D341Med (cell line): ENCODE measurements at places on chromosomes 12 and 14.

DNA sequence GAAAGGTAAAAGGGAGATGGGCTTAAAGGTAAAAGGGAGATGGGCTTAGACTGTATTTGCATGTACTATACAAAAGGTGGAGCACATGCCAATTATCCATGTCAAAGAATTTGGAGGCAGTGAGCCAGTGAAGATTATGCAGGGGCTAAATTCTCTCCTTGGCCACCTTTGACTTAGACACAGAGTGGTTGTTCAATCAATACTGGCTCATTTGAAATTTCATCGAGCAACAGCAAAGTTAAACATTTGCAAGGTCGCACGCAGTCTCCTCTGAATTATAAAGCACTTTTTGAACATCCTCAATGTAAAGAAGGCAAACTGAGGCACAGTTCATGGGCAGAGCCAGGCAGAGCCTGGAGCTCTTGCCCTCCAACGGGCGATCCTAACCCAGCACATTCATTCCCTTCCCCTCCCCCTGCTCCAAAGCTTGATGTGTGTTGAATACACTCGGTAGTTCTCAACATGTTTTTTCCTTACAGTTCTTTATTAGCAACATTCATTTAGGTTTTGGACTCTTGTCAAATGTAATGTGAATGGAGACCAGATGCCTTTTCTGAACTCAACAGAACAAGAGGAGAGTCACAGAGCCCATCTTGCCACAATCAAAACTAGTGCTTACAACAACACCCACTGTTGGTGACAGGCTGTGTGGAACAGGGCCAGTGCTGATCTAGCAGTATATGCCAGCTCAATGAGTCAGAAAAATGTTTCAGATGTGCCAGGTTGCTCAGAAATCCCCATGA is 169.7 kb upstream of the G2E3 start:
- DNase-seq, result no peak

- peak; percentile 73 for DNase-seq
These were observed 10.0 kb downstream of the TUBA1B start for GRCh38 chr12:49121047-49121696.

GRCh38 chr14:90159146-90159545 is 97.2 kb upstream of the PSMC1 start:
- no peak for DNase-seq

DNA sequence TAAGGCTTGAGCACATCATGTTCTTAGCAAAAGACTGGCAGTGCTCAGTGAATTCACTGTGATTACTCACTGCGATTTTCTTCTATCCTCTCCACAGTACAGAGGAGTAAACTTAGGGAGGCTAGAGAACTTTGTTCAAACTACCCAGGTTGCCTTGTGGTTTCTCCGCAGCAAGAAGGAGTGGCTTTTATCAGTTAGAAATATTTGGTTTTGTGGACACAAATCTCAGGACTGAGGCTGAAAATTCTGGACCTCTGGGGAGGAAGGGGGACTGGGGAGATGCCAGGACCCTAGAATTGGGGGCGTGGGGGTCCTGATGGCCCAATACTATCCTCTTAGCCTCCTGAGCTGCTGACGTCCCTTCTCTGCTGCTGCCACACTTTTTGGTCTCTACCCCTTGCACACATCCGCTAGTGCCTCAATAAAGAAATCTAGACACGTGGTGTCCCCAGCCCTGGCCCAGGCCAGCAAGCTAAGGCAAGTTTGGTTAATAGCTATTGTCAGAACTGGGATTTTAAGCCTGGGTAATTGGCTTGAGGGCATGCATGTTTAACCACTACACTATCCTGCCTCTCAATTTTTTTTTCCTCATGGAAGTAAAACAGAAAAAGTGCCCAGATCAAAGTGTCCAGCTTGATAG is 842 bp downstream of the OAS2 start:
- DNase-seq, result no peak

DNA sequence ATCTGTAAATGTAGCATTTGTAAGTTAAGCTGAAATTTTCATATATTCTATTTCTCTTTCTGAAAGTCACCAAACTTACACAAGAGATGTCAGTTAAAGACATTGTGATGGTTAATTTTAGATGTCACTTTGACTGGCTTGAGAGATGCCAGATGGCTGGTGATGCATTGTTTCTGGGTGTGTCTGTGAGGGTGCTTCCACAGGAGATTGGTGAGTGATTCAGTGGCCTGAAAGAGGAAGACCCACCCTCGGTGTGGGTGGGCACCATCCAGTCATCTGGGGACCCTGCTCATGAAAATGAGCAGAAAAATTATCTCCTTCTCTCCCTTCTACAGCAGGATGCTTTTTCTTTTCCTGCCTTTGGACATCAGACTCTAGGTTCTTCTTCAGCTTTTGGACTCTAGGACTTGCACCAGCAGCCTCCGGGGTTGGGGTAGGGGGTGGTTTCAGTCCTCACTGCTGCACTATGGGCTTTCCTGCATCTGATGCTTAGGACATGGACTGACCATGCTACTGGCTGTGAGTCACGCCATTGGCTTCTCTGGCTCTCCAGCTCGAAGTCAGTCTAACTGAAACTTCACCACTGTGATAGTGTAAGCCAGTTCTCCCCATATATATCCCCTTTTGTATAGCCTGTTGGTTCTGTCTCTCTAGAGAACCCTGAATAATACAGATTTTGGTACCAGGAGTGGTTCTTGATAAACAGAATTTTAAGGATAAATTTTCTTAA is 20.9 kb downstream of the PDE6H start:
- DNase-seq, result no peak

DNA sequence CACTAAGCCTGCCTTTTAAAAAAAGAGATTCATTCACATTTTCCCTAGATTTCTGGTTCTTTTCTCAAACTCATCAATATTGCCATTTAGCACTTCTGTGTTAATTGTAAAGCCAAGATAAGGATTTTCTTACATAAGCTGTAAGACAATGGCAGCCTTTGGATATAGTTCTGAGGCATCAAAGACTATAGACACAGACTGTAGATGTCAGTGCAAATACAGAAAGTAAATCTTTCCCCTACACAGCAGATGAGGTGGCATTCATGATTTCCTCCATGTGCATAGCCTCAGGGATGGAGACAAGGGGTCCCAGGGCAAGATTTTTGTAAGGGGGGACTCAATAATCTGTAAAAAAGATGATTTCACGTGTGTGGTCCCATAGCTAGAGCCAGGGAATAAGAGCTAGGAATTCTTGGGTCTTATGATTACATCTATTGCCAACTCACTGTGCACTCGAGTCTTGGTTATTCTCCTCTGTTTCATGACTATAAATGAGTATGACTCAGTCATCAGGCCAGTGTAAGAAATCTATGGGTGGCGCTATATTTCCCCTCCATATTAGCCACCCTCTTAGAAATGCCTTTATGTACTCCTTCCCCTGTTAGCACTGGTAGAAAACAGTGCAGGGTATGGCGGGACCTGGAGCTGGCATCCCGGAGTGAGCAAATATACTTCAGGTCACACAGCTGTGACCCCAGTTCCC is 207.5 kb downstream of the EXOC5 start:
- no peak for DNase-seq

- DNase-seq, result no peak
These were observed 36.6 kb downstream of the RTL1 start for GRCh38 chr14:100866666-100867630.

DNA sequence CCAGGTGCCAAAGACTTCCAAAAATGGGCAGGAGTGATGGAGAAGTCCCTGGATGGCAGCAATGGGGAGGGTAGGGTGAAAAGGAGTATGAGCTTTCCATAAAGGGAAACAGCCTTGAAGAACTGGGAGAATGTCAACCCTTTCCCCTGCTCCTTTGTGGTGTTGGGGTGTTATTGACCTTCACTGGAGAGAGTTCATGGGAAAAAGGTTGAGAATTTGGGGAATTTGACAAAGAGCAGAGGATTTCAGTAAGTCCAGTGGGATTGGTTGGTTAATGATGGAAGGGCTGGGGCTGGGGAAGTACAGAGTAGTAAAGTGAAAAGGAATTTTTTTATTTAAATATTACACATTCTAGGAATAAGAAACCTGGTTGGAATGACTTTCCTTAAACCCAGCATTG is 116.6 kb downstream of the ERC1 start:
- no peak for DNase-seq

DNA sequence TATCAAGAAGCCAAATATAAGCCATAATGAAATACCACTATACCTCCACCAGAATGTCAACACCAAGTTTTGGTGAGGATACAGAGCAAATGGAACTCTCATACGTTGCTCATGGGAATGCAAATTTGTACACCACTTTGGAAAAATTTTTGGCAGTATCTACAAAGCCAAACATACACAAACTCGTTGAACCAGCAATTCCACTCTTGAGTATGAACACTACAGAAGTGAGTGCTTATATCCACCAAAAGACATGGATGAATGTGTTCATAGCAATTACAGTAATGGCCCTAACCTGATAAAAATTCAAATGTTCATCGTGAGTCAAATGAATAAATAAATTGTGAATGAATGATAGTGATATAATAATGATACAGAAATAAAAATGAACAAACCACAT is 24.8 kb downstream of the C12orf71 start:
- DNase-seq, result no peak

- DNase-seq, result no peak
These were observed 181.2 kb downstream of the PELI2 start for GRCh38 chr14:56299306-56299984.

DNA sequence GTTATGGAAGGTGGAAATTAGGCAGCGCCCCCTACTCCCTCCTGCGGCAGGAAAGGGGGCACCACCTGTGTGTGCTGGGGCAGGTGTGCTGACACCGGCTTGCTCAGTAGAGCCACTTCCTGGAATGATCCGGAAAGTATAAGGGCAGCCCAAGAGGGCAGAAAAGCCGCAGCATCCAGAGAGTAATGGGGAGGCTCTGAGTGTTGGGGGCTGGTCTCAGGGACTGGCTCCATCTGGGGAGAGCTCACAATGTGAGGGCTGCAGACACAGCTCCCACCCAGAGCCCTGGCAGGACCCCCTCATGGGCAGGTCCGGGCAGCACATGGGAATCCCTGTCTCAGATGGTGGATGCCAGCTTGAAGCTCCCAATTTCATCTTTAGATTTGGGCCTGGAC is 187.6 kb upstream of the C14orf180 start:
- DNase-seq, result no peak

DNA sequence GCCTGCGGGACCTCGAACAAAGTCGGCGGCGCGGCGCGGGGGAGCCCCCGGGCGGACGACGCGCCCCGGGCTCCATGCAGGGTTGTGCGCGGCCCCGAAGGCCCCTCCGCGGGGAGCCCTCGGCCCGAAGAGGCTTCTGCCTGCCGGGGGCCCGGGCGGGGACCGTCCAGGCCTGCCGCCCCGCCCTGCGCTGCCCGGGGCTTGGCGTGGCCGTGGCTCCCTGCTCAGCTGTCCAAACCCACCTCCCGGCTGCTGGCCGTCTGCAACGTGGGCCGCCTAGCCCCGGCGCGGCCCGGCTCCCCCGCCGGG is 670 bp downstream of the DYRK2 start:
- DNase-seq, result no peak

GRCh38 chr12:5428332-5429221 is 3.3 kb upstream of the NTF3 start:
- peak; percentile 55 for DNase-seq

- DNase-seq, result no peak
These were observed 9.6 kb downstream of the ACADS start for GRCh38 chr12:120735181-120735580.

- DNase-seq, result peak; percentile 20
These were observed 398.5 kb downstream of the MDGA2 start for GRCh38 chr14:47276931-47277330.

GRCh38 chr12:1929241-1929984 is 11.0 kb upstream of the CACNA2D4 start:
- no peak for DNase-seq

- no peak for DNase-seq
These were observed 127.4 kb upstream of the ARHGAP5 start for GRCh38 chr14:31949709-31950108.

DNA sequence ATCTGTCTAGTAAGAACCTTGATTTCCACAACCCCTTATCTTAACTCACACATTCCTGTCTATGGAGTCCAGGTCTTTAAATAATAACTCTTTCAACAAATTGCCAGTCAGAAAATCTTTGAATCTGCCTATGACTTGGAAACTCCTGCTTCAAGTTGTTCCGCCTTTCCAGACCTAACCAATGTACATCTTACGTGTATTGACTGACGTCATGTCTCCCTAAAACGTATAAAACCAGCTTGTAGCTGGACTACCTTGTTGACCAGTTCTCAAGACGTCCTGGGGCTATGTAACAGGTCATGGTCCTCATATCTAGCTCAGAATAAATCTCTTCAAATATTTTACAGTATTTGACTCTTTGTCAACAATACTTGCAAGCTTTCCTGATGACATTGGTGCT is 337.0 kb downstream of the TMEM132D start:
- DNase-seq, result no peak

GRCh38 chr12:132601171-132601883 is 9.1 kb downstream of the LRCOL1 start:
- DNase-seq, result no peak

- no peak for DNase-seq
These were observed 216.7 kb downstream of the ACSS3 start for GRCh38 chr12:81294325-81295190.

DNA sequence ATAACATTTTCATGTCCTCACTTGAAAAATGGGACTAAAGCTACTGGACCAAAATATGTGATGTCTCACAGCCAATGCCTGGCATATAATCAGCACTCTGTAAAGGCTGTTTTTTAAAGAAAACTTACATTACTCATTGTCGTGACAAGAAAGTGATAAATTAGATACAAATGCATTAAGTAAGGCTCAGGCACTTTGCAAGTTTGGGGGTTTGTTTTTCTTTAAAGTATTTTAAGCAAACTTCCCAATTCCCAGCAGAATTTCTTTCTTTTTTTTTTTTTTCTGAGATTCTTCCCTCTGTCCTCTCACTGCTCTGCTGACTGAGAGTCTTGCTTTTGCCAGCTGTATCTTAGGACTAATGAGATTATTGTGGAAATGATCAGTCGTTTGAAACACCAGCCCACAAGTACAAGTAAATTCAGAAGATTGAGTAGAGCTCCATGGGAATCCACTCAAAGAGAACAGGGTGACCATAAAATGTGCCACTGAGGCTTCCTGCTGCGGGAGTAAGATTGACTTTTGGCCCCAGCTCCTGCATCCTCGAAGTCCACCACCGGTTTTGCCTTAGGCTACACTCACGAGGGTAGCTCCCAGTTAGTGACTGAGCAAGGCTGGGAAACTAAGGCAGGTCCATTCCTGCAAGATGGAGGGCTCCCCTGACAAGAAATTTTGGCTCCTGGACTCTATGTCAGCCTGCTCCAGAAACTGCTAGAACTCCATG is 82.8 kb downstream of the TMTC1 start:
- DNase-seq, result no peak

- DNase-seq, result no peak
These were observed 423.2 kb downstream of the GLT1D1 start for GRCh38 chr12:129276361-129277060.

GRCh38 chr12:125720961-125721360 is 655.7 kb downstream of the AACS start:
- no peak for DNase-seq
